ENCODE measurements at places on chromosomes 1 and 21.

DNA sequence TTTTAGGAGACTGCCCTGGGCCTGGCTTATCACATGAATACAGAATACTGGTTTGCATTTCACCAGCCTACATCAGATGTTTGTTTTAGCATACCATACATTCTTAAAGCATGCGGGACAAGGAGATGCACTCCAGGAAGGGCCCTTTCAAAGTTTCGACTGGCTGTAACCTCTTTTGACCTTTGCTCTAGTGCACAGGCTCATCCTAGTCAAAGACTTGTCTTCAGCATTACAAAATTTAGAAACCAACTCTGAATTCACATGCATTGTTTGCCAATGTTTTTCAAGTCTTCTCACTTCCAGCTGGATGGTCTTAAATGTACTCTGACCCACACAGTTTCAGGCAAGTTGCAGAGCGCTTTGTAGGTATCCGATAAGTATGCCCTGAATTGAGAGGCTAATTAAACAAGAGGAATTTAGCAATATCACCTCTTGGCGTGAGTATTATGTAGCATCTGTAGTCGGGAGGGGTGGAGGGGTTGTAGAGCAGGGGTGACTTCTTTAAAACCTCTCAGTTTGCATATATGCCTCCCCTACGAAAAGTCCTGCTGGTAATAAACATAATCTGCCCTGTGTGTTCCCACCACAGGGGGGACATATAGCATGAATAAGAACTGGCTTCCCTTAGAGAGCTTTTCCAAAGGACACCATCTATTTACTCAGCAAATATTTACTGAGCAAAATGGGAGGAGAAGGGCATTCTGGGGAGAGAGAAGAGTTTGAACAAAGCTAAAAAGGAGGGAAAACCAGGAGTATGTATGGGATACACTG, 24.4 kb upstream of the AHCYL1 start:
- no peak for DNase-seq

DNA sequence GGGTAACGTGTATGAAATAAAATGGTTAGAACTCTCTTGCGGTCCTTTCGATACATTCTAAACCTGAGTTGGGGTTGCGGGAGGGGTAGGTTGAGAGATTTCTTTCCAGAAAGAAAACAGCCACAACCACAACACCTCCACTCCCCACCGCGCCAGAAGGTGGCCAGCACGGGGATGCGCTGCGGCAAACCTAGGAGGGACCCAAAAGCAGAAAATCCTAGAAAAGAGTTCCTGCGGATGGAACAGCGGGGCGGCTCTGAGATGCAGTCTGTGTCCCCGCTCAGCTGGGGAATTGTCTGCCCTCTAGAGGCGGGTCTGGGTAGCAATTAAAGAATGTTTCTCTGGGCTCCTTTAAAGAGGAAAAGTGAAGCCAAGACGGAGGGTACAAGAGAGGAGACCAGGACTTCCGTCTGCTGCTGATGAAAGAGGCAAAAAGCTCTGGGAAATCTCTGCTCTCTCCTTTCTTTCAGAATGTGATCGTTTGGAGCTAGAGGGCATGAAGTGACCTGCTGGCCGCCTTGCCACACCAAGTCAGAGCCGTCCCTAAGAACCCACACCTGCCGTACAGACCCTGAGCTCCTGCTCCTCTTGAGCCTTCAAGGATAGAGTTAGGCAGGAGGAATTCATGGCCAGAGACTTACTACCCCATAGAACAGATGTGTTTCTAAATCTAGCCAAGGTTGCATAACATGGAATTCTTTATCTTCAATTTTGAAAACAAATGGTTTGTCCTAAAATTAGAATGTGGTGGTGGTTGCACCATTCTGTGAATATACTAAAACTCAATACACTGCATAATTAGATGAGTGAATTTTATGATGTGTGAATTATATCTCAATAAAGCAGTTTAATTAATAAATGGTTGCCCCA, 46.5 kb upstream of the COA6 start:
- DNase-seq, result peak; percentile 45

DNA sequence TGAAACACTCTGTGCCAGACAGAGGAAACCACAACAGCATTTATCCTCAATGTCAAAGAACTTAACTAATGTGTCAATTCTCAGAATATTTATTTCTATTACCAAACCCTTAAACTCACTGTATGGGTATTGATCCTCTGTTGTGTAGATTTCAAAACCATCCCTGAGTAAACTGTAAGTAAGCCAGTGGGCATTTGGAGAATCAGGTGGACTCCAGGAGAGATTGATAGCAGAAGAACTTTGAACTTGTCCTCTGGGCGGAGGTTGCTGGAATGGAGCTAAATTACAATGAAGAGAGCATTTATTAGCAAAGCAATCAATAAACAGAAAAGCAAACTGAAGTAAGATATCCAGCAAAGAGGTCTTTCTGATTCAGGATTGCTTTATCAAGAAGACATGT, 216.1 kb downstream of the USH2A start:
- no peak for DNase-seq

- DNase-seq, result peak; percentile 33
Observed at GRCh38 chr1:20472860-20473711, 12.9 kb downstream of the CAMK2N1 start.

DNA sequence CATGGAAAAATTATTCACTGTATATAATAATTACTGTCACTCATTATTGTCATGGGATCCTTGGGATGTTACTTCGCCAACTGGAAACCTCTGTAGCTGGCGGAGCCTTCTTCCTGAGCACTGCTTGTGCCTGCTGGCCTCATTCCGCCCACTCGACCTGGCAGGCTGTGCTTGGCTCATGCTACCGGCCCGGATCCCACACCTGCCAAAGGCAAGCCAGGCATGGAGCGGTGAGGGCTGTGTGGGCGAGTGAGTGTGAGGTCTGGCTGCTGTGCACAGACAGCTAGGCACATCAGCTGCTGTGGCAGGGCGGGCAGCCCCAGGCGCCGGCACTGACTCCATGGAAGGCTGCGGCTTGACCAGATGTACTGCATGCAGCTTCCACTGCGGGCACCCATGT, 78.4 kb downstream of the DISP1 start:
- DNase-seq, result no peak

DNA sequence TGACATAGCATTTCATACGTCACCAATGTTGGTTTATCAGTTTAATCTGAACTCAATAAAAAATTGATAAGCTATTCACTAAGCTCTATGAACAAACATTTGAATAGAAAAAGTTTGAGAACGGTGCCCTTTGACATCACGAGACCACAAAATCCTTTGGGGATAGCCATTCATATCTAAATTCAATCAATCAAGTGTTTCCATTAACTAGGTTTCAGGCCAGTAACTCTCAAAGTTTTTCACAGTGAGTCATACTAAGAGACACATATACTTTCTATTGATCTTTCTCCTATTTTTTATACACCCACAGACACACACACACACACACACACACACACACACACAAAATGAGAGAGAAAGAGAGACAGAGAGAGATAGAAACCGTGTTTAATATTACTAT, 235.4 kb upstream of the SNX7 start:
- no peak for DNase-seq

GRCh38 chr1:22414244-22414751, 37.4 kb upstream of the ZBTB40 start:
- no peak for DNase-seq

DNA sequence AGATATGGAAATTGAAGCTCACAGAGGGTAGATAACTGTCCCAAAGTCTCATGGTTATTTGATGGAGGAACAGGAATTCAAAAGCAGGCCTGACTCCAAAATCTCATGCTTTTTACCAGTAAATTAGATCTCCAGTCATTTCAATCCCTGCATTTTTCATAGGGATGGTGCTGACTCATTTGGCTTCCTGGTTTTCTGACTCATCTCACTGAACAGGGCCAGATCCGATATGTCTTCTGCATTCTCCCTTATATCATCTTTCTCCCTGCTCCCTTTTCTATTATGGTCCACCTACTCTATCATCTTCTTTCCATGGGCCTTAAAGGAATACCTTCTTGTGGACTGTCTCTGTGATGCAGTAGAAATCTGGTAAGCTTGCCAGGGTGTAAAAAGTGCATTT, 187.2 kb downstream of the FGGY start:
- DNase-seq, result no peak

GRCh38 chr1:88013485-88013884, 670.6 kb upstream of the PKN2 start:
- no peak for DNase-seq

DNA sequence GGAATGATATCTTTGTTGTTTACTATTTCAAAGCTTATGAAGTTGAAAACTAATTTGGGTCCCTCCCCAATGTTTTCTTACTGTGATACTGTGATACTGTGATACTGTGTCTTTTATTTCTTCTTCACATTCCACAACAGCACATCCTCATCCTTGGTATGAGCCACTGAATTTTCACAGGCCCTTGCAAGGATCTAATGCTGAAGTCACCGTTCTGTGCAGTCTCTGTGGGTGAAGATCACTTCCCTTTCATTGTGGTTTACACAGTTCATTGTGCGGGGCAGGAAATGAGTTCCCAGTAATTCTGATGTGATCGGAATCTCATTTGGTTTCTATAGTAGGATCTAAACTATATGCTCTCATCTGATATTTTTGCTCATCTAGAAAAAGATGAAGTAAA, 32.1 kb upstream of the PAXBP1 start:
- no peak for DNase-seq

- no peak for DNase-seq
Observed at GRCh38 chr1:183887826-183888819, 83.2 kb downstream of the RGL1 start.

- peak; percentile 20 for DNase-seq
Observed at GRCh38 chr1:205313563-205314308, 7.8 kb downstream of the NUAK2 start.

DNA sequence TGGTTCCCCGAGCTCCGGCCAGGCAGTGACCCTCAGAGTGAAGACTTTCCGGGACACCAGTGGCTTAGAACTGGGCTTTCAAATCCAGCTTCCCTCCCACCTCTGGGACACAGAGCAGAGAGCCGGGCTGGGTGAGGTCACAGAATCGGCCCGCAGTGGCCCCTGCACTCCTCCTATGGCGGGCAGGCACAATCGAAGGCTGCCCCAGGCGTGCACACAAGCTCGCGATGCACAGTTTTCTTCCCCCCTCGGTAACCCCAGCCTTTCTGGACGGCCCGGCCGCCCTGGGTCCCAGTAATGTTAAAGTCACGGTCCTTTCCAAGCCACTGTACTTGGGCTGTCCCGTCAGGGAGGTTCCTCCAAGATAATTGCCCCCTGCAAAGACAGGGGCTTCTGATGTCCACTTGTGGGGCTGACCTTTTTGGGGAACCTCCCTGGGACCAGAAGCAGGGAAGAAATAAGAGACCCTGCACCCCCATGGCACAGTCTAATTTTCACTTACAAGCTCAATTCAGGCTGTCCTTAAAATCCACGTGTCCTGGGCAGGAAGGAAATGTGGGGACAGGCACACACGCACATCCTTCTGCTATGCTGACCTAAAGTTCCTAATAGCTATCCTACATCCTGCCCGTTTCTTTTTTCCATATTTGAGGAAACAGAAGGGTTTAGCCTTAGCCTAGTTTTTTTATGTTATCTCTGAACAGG, 13.7 kb downstream of the TFF3 start:
- DNase-seq, result no peak

DNA sequence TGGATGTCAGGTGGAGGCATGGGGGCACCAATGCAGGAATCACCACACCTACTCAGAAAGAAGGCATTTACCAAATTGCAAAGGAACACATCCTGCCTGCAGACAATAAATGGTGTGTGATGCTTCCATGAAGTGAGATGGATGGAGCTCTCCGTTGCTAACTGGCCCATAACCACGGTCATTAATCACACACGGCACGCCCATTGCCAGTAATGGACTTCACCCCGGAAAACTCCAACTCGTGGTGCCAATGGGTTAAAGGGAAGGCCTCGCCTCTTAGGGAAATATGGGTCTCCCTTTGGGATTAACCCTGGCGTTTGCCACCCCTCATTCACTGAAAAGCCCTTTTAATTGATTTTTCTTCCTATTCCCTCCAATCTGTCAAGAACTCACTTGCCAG, 443.1 kb upstream of the DAB1 start:
- no peak for DNase-seq

DNA sequence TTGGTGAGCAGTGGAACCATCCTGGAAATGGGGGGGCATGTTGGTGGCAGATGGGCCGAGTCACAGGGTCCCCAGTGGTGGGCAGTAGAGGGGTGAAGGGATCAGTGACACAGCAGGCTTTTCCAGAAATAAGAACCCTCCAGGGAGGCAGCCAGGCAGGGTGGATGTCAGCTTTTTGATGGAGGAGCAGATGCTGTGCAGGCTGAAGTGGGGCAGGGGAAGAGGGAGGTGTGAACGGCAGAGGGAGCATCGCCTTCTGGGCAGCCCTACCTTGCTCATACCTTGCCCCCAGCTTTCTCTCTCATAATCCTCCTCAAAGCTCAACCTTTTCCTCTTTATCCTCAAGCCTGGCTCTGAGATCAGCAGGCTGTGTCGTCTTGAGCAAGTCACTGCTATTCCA, 131.8 kb upstream of the IPO9 start:
- no peak for DNase-seq

DNA sequence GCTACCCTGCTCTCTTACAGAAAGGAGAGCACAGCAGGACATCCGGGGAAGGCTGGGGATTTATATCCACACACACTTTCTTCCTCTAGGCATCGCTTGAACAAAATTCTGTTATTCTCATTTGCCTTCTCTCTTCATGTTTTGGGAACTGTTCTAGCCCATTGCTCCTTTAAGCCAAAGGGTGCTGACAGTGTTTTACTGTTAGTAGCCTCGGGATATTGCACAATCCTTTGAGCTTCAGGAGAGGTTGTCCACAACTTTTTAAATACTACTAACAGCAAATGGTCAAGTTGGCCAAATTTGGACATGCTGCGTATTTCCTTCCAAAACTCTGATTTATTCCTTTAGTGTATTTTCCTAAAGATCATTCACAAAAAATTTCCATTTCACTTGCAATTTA, 579.2 kb upstream of the RGS18 start:
- DNase-seq, result no peak

DNA sequence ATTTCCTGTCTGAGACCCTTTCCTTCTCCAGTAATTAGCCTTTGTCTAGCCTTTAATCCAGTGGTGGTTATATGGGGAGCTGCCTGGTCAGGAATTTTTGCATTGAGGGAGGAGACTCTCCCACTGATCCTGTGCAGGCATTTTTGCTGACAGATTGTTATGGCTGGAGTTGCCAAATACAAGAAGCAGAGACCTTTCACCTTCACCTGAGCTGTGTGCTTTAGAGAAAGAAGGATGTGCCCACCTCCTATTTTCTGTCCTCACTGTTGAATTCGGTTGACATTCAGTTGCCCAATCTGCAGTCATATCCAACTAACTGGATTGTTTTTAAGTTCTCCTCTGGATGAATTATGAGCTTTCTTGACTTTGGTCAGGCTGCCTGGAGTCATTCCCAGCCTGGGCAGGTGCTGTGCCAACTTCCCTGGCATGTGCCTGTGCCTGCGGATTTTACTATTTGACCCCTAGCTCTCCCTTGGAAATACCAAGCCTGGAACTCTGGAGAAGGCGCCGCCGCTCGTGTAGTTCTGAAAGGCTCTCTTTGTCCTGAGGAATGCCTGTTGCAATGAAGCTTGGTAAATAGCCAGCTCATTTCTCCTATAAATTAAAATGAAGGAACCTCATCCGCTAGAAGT, 143.9 kb downstream of the NOS1AP start:
- DNase-seq, result no peak

GRCh38 chr1:223198628-223198965, 55.5 kb upstream of the TLR5 start:
- no peak for DNase-seq

GRCh38 chr1:200856716-200857357, 15.9 kb upstream of the GPR25 start:
- no peak for DNase-seq
